ENCODE measurements at places on chromosomes 6 and 20. TPM values are rescaled to one million over a fixed set of nuclear protein-coding genes. Genes with fewer than 3 reads are reported as not detected.

DNA sequence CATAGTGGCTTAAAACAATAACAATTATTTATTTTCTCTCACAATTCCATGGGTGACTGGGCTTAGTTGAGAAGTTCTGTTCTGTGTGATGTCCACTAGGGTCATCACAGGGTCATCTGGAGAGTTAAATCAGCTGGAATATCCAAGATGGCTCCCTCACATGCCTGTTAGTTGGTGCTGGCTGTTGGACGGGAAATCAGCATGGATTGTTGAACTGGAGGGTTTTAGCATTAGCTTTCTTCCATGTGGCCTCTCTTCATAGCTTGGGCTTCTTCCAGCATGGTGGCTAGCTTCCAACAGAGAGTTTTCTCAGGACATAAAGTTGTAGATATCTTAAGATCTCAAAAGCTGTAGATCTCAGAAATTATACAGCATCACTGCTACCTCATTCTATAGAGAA, 19.6 kb downstream of the MARCKS start:
- no peak for DNase-seq

FAM217A gene
- not detected for total RNA-seq

- DNase-seq: no peak
Observed at GRCh38 chr6:44291841-44292240, 21.3 kb downstream of the AARS2 start.

SFTA2 gene
- total RNA-seq: not detected
